ENCODE measurements at places on chromosomes 1 and 21.
A peak's percentile ranks its signal among the peaks of the same experiment; 100 is the strongest.

DNA sequence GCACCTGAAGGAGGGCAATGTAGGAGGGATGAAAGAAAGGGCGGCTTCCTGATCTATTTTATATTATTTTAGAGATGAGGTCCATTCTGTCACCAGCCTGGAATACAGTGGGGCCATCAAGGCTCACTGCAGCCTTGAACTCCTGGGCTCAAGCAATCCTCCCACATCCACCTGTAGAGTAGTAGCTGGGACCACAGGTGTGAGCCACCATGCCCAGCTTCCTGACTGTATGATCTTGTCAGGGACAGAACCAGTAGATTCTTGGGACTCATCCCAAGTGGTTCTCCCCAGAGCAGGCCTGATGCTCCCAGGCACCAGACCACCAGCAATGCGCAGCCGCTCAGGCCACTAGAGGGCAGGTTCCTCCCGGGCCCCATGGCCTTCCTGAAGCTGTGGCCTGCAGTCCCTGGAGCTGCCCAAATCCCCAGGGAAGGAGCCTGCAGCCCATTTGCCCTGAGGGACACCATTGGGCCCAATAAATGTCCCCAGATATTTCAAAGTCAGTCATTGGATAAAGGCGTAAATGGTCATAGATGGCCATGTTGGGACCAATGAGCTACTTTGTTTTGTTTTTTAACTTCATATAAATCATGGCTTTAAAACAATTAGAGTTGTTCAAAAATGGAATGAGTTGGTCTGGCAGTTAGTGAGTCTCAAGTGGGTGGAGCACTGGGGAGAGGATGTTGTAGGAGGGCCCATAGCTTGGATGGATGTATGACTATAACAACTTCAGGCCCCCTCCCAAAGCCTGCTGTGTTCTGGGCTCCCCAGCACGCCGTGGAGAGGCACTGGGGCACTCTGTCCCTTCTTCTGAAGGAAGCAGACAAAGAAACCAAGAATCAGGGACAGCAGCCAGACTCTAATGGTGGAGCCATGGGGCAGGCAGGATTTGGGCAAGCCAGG, 44.7 kb upstream of the GOLT1A start:
- no peak for DNase-seq

GRCh38 chr1:235722858-235723257, 73.3 kb upstream of the GNG4 start:
- no peak for DNase-seq

- no peak for DNase-seq
Observed at GRCh38 chr1:212072047-212072446, 36.5 kb downstream of the DTL start.

DNA sequence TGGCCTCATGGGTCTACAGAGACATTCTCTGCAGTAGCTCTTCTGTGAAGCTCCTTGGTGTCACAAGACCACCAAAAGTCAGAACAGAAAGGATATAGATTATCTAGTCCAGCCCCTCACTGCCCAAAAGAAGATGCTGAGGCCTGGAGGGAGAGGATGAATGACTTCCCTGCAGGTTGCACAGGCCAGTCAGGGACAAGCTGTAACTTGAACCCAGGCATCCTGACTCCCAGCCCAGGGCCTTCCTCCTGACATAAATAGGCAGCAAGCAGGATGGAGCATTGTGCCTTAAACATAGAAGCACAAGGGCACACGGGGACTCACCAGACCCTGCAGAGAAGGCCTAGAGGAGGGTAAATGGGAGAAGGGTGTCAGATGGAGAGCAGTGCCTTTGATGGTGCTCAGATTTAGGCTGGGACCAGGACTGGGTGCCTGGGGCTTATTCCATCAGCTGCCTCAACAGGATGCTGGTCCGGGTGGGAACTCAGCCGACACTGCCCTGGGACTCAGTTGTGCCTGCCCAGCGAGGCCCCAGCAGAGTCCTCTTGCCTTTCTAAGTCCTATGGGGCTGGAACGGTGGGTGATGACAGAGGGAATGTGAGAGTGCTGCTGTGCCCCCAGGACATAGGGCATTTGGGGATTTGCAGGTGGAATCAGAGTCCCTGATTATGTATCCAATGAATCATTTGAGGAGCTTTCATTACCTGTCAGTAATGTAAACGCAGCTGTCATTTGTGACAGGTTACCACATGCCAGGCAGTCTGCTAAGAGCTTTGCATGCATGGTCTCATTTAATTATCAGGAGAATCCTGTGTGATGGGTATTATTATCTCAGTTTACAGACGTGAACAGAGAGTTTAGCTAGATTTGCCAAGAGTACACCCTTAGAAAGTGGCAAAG, 13.2 kb downstream of the S100A7A start:
- DNase-seq = no peak

GRCh38 chr1:55725378-55725777, 510.2 kb upstream of the USP24 start:
- no peak for DNase-seq

GRCh38 chr1:207345644-207346477, 24.4 kb downstream of the CD55 start:
- no peak for DNase-seq

DNA sequence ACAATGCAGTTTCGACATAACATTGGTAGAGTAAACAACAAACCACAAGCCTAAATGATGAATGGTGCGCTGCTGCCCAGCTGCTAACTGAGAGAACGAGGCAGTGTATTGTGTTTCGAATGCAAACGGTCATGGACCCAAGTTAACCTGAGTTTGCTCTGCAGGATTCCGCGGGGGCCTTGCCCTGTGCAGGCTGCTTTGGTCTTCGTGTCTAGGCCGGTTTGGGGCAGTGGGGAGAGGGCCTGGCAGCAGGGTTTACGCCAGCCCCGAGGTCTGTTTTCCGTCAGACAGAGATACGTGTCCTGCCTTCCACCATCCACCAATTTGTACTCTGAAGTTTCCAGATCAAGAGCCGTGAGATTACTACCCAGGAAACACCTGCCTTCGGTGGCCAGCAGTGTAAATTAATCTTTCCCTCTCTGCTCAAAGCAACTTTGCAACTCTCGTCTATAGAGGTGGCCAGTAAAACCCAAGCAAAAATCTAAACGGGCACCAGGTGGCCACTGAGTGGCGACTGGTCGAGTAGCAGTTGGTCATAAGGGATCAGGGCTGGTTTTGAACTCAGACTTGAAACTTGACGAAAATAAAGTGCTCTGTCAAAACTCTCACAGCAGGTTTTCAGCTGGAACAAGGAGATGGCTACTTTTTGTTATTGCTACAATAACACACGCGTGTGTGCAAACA, 6.3 kb upstream of the PRDM15 start:
- DNase-seq = no peak

GRCh38 chr1:67211589-67212563, 45.6 kb downstream of the IL23R start:
- peak; percentile 8 for DNase-seq

- DNase-seq = no peak
Observed at GRCh38 chr1:19325368-19325957, 13.3 kb downstream of the SLC66A1 start.

GRCh38 chr1:243621973-243622372, 228.1 kb downstream of the AKT3 start:
- no peak for DNase-seq

DNA sequence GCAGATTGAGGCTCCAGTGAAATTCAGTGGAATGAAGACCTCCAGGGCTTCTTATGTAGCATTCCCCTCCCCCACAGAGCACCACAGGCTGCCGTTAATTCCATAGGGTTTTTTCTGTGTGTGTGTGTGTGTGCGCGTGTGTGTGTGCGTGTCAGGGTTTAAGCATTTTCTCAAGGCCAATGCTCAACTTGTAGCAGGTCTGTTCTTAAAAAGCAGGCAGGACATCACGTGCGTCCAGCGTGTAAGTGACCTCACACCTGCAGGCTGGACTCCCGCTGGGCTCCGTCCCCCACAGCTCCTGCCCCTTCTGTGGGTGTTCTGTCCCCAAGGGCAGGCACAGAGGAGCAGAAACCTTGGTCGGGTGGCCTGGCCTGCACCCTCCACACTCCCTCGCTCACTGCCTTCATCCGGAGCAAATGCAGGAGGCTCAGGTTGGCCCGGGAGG, 5.3 kb downstream of the PRDM16 start:
- DNase-seq = no peak

DNA sequence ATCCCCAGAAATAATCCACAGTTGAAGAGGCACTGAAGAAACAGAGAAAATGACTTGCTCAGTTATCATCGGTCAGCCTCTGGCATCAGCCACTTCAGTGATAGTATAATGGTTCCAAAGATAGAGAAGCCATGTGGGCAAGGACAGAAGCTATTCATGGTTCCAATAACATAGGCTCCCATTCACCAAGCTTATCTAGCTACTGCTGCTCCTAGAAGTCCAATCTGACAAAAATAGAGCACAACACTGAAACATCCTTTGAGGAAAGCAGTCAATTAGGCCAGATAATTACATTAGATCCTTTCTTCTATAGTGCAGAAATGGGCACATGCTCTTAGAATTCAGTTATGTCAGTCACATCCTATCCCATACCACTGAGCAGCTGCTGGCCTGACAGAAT, 33.5 kb upstream of the CRB1 start:
- DNase-seq = no peak

GRCh38 chr1:113095790-113096455, 22.9 kb downstream of the LRIG2 start:
- DNase-seq = no peak

- DNase-seq = no peak
Observed at GRCh38 chr1:115718011-115718754, 50.3 kb downstream of the CASQ2 start.

DNA sequence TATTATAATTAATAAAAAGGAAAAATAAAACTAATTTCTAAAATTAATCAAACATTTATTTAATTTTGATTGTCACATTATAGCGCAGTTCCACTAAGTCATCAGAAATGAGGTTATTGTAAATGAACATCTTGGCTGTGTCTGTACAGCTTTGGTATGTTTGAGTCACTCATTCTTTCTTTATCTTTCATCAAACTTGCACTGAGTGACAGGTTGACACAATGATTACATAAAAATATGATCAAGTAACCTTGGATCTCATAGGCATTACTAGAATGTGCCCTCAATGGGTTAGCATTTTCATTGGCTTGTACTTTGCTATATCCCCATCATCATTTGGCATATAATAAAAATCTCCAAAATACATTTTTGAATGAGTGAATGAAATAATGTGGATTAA, 1353.2 kb upstream of the ADGRL2 start:
- DNase-seq = no peak

DNA sequence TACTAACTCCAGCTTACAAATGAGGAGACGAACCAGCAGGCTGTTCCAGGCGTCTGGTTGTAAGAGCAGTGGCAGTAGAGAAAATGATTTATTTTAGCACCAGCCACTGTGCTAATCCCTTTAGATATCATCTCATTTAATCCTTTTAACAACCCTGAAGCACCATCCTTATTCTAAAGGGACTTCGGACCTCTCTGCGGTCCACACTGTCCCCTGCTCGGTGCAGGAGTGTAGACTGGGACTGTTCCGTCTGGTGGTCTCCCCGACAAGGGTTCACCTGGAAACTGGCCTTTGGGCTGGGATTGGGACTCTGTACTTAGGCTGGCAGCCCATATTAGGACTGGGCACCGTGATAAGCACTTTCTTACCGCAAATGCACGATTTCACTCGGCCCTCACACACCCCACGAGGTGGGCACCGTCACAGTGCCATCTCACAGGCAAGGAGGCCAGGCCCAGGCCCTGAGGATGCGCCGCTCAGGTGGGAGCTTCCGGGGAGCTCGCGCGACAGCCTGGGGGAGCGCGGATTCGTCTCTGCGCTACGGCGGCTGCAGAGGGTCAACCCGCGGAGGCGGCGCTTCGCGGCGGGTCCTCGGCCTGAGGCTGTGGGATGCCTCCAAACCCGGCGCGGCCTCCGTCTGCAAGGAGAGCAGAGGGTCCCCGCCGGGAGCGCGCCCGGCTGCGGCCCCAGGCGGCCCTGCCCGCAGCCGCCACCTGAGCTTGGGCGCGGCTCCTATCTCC, 45.2 kb downstream of the ATP1A1 start:
- DNase-seq = peak; percentile 73

DNA sequence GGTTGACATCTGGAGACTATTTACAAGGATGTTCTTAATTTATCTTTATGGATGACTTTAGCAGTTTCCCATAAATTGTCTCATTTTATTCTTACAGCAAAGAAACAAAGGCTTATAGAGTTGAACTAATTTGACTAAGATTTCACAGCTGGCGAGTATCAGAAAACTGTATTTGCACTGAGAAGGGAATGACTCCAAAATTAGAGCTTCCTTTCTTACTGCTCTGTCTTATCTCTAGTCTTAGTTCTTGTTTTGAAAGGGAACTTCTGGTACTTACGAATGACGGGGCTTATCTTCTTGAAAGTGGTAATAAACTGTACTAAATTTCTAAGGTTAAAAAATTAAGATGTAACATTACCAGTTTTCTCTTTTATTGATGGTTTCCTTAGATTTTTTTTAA, 13.6 kb downstream of the CNST start:
- DNase-seq = no peak

GRCh38 chr1:175207971-175208370, 15.4 kb upstream of the KIAA0040 start:
- no peak for DNase-seq

DNA sequence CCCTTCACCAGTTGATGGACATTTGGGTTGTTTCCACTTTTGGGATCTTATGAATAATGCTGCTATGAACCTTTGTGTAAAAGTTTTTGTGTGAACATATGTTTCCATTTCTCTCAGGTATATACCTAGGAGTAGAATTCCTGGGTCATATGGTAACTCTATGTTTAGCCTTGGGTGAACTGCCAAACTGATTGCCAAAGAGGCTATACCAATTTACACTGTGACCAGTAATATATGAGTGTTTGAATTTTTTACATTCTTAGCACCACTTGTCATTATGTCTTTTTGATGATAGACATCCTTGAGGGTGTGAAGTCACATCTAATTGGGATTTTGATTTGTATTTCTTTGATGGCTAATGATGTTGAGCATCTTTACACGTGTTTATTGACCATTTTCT, 290.1 kb downstream of the DUSP10 start:
- DNase-seq = no peak

- no peak for DNase-seq
Observed at GRCh38 chr21:45074818-45075595, 627 bp downstream of the ADARB1 start.

DNA sequence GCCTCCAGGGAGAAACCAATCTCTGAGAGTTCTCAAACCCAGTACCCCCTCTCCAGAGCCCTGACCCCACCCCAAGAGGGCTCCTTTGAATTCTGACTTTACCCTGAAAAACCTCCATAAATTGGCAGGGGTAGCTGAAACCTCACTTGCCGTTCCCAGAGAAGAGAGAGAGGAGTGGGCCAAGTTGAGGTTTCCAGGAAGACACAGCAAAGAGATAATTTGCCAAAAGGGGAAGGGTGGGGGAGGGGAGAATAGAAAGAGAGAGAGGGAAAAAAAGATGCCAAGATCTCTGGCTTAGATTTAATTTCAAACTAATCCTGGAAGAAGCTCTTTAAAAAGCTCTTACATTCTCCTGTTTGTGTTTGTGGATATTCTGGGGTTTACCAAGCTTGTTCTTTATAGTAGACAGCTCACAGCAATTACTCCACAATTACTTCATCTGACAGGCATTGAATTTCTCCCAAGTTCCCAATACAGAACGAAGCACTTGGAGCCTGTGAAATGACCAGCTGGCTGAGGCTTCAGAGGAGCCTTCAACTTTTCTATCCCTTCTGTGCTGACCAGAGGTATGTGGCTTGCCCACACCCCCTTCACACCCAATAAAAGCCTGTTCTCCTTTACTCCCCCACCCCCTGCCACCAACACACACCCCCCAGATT, 1.1 kb upstream of the GRHL3 start:
- no peak for DNase-seq

- no peak for DNase-seq
Observed at GRCh38 chr1:174044418-174045222, 22.5 kb upstream of the RC3H1 start.

Measured in DMS79 treated with DMSO at 0.1 percent for 48 hours (cell line).